ENCODE measurements at places on chromosomes 12 and 14.

GRCh38 chr14:101730626-101731186 is 30.8 kb upstream of the PPP2R5C start:
- DNase-seq: peak; percentile 42

GRCh38 chr12:75921622-75922289 is 109.8 kb downstream of the PHLDA1 start:
- no peak for DNase-seq

DNA sequence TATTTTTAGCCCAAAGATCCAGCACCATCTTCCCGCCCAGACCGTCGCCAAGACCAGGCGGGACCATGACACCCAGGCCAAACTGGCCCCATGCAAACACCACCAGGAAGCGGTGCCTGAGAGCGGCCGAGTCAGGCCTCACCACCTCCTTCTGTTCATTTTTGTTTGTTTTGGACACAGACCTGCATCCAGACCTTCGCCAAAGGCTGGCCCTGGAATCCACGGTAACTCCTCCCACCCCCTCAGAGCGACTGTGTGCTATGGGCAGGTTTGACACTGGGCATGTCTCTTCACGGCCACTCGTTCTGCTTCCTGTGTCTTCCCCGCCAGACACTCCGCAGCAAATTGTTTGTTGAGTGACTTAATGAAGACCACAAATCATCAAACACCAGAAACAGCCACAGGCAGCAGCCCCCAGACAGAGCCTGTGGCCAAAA is 47.1 kb downstream of the NCOR2 start:
- no peak for DNase-seq

GRCh38 chr12:62738616-62739015 is 196.3 kb downstream of the PPM1H start:
- no peak for DNase-seq

DNA sequence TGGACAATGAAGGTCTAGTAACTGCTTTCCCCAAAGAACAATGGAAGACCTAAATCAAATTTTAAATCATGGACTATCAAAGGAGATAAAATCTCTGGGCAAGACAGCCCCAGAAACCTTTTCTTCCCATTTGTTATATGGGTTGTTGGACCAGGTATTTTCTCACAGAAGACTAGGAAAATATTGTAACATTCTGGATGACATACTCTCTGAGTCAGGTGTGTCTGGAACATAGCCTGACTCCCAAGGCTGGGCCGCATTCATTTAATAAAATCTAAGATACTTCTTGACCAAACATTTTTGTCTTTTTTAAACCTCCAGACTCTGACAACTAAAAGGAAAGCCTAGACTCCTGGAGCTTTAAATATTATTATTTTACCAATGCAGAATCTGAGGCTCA is 87.9 kb downstream of the ATP23 start:
- DNase-seq: no peak

GRCh38 chr14:101294136-101294535 is 267.2 kb upstream of the DIO3 start:
- no peak for DNase-seq

GRCh38 chr12:66584673-66585072 is 94.2 kb downstream of the GRIP1 start:
- no peak for DNase-seq
